CD4-positive, alpha-beta T cell treated with Interleukin-17A for 4 hours (primary cell): ENCODE measurements at places on chromosomes 5 and 9.

DNA sequence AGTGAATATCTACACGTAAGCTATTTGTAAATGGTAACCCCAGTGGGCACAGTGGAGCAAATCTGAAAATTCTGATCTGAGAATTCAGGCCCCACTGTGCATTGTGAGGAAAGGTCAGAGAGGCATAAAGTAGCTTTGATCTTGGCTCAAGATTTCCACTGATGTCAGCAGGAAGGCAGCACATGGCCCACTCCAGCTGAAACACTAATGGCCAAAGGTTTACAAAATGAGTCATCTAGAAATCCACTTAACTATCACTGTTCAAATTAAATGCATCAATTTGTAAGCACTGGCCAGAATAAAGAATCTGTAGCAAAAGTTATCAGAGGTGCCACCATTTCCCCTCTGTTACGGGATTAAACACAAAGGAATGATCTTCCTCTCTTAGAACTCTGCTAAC lies 191.6 kb downstream of the C9orf152 start:
- no peak for DNase-seq

- no peak for DNase-seq
These were observed 379.0 kb upstream of the NUDT12 start for GRCh38 chr5:103941596-103941995.

- peak; percentile 15 for DNase-seq
These were observed 57.4 kb upstream of the PTCH1 start for GRCh38 chr9:95574176-95574575.

- no peak for DNase-seq
These were observed 2.9 kb upstream of the CSF2 start for GRCh38 chr5:132070460-132071337.

GRCh38 chr9:131876486-131876885 lies 136.6 kb upstream of the RAPGEF1 start:
- no peak for DNase-seq

- no peak for DNase-seq
These were observed 266.9 kb downstream of the ARHGAP26 start for GRCh38 chr5:143037071-143037470.

DNA sequence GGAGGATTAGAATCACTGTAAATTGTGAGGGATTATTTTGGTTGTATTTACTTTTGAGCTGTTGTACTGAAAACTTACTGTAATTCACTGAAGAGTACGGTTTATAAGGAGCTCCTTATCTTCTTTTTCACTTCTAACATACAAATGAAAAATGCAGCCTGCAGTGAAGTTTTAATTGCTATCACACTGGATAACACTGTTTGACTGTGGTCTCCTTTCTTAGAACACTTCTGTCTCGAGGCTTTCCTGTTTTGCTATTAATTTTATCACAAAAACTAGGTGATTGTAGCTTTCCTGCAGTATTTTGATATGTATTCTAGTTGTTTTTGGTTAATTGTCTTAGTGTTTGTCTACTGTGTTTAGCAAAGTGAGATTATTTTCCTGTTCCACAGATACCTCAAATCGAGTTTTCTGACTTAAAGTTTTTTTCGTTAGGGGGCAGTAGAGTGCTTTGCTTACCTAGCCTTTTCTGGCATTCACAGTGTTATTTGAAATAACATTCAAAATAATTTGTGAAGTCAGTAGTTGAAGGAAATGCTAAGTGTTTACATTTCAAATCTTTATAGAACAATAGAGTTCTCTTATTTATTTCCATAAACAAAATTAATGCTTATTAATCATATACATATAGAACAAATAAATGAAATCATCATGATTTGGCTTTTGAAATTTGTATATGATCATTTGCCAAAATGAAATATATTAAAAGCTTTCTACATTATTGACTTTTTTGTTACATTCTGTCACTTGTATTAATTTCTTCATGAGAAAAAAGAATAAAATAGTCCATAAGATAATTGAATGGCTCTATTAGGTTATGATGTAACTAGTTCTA lies 52.9 kb downstream of the COMMD10 start:
- DNase-seq = no peak

DNA sequence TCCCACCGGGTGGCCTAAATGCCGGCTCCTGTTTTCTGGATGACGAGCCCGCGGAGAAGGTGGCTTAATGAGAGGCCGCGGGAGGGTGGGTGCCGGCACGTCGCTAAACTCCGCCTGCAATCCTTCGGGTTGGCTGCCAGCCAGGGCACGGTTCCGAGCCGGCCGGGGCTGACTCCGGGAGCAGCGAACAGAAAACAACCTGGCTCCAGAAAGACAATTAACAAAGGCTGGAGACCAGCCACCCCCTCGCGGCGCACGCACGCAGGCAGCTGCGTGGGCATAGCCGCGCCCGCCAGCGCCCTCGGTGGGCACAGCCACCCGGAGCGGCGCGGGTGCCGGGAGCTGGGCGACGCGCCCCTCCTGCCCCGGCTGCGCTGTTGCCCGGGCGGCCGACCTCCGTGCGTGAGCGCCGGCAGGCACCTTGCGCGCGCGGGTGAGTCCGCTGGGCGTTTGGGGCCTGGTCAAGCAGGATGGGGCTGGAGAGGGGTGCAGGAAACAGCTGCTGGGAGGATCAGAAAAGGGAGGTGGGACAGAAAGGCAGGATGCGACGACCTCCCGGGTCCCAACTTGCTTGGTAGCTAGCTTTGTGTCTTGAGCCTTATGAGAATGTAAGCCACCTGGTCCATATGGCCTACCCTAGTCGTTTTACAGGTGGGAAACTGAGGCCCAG lies at the start of gene ARHGEF37:
TSS of gene ARHGEF37 (plus strand) at position 307 of the 670 bp plus-strand sequence. CDS start 16,272 bp downstream, outside the sequence.
- peak; percentile 60 for DNase-seq

DNA sequence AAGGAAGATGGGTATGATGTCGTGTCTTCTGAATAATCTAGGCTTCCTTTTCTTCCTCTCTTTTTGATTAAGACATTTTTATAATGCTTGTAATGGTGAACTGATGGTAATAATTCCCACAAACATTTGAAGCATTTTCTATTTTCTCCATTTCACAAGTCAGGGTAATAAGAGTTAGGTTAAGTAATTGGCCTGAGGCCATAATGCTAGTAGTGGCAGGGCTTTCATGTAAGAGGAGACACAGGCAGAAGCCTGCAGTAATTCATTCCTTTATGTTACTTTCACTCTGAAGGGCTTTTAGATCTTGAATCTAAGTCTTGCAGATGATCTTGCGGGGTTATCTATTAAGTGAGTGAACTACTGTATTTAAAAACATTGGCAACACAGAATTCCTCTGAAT lies 374.9 kb downstream of the MAT2B start:
- DNase-seq = no peak
